ENCODE measurements at places on chromosomes 7 and 10.

DNA sequence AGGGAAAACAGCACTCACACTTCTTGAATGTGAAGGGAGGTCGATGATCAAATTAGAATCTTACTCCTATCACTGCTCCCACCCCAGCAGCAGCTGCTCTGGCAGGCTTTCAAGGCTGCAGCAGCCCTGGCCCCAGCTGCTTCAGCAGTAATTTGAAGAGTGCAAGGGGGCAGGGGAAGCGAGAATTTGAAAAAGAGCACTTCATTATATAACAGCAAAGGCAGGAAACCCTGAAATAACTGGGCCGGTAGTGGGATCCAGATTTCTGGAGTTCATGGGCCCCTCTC is 44.9 kb downstream of the MYPN start:
- no peak for DNase-seq

GRCh38 chr7:133703547-133703946 is 423.6 kb upstream of the LRGUK start:
- no peak for DNase-seq

DNA sequence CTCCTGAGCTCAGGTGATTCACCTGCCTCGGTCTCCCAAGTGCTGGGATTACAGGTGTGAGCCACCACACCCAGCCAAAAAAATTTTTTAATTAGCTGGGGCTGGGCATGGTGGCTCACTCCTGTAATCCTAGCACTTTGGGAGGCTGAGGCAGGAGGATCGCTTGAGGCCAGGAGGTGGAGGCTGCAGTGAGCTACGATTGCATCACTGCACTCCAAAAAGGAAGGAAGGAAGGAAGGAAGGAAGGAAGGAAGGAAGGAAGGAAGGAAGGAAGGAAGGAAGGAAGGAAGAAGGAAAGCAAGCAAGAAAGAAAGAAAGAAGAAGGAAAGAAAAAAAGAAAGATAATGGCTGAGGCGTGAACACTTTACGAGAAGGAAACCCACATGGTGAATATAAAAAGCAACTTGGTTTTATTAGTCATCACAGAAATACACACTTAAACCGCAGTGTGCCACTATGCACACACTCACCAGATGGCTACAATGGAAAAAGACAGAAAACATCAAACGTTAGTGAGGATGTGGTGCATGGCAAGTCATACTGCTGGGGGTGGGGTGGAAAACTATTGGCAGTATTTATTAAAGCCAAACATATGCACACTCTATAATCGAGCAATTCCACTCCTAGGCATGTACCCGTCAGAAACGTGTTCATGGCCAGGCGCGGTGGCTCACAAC is 4.4 kb upstream of the CCL26 start:
- no peak for DNase-seq

GRCh38 chr10:23448802-23449570 is 10.1 kb downstream of the OTUD1 start:
- no peak for DNase-seq

GRCh38 chr7:19522486-19522885 is 186.4 kb downstream of the POLR1F start:
- no peak for DNase-seq

- DNase-seq: no peak
Observed at GRCh38 chr10:13652860-13653259, 66.1 kb downstream of the PRPF18 start.

- DNase-seq: no peak
Observed at GRCh38 chr7:37262181-37262580, 186.5 kb downstream of the ELMO1 start.

DNA sequence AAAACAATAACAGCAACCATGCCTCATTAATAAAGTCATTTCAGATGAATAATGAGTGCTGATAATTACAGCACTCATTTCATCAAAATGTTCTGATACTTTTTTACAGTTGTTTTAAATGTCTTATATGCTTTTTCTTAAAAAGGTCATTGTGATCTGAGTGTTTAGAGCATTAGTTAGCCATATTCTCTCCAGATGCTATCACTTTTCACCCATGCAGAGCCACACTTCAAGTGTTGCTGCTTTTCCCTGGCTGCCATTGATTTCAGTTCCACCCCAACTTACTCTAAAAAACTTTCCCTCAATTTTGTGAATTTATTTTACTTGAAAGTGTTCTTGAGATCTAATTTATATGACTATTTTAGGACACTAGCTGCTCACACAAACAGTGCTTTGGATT is 41.8 kb downstream of the NUP205 start:
- DNase-seq: no peak

DNA sequence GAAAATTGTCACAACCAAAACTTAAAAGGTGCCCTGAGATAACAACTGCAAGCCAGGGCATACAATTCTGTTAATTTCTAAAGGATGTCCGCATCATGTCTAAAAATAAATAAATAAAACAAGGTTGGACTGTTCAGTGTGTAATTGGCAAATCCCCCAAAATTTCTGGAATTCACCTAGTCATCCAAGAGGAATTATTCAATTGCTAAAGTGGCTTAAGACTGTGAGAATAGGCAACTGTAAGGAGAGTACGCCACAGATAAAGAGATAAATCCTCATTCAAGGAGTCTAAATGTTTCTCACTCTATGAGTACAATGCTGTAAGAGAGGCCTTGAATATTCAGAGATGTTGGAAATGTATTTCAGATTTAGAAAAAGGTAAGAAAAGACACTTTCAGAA is 37.2 kb downstream of the PIK3AP1 start:
- no peak for DNase-seq

DNA sequence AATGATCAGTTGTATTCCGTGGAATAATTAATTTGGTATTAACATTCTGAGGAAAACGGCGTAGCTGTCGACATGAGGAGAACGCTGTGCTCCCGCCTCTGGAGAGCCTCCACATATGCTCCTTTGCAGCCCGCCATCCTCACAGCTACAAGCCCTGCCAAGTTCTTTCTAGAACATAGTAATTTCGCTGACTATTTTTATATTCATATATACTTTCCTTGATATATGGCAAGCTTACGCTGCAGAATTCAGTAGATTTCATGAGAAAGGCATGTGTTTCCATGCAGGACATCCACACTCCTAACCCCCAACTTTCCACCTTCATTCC is 45.2 kb downstream of the TBXAS1 start:
- DNase-seq: no peak

DNA sequence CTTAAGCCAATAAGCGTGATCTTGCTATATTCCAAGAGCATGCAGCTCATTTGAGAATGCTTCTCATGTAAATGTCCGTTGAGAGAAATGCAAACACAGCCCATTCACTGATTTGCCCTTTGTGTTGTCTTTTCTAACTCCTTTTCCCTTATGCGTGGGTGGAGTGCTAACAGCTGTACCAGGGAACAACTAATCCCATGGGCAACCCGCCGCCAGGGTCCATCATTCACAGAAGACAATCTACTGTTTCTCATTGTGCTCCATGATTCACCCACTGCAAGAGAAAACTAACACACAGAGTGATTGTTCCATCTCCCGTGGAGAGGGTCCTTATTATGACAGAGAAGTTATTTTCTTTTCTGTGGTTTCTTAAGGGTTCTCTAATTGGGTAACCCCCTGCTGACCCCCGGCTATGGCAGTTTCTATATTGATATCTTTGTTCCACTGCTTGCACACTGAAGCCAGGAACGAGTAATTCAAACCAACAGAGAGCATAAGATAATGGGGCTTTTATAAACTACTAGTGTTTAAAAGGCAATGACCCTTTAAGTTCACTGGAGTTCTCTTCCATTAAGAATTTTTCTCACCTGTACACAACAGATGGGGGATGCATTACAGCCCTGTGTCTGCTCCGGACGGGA is 298.7 kb downstream of the BAMBI start:
- DNase-seq: no peak

DNA sequence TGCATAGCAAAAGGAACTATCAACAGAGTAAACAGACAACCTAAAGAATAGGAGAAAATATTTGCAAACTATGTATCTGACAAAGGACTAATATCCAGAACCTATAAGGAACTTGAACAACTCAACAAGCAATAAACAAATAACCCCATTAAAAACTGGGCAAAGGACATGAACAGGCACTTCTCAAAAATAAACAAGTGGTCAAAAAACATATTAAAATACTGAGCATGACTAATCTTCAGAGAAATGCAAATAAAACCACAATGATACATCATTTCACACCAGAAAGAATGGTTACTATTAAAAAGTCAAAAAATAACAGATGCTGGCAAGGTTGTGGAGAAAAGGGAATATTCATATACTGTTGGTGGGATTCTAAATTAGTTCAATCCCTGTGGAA is 17.1 kb downstream of the MAGI2 start:
- no peak for DNase-seq

DNA sequence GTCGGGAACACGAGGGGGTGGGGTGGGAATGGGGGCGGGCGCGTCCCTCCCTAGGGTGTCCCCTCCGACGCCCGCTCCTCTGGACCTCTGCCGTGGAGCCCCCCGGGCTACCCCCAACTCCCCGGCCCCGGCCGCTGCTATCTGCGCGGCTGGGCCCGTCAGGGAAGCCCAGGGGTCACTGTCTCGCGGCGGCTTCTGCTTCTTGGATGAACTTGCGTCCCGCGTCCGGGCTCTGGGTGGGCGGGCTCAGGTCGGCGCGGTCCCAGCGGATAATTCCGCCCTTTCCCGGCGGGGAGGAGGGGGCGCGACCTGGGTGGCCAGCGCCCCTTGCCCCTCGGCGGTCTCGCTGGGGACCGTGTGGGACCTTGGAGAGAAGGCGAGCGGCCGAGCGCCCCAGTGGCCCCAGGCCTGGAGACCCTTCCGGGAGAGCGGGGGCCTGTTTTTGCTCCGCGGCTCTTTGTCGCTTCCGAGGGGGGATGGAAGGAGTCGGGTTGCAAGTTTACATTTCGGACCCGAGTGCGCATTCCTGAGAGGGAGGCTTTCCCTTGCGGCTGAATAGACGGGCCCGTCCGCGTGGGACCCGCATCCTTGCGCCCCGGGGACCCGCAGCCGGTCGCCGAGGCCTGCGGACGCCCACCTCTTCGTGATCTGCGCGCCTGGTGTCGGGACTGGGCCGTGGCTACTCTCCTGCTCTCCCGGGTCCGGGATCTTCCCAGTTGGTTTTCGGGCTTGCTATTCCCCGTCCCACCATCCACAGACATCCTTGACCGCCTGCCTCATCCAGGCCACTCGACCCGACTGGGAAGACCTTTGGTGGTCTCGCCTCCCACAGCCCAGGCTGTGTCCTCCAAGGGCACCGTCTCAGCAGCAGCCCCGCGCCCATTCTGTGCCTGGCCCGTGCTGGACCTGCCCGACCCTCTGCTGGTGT is 812 bp downstream of the DOCK1 start:
- DNase-seq: no peak

DNA sequence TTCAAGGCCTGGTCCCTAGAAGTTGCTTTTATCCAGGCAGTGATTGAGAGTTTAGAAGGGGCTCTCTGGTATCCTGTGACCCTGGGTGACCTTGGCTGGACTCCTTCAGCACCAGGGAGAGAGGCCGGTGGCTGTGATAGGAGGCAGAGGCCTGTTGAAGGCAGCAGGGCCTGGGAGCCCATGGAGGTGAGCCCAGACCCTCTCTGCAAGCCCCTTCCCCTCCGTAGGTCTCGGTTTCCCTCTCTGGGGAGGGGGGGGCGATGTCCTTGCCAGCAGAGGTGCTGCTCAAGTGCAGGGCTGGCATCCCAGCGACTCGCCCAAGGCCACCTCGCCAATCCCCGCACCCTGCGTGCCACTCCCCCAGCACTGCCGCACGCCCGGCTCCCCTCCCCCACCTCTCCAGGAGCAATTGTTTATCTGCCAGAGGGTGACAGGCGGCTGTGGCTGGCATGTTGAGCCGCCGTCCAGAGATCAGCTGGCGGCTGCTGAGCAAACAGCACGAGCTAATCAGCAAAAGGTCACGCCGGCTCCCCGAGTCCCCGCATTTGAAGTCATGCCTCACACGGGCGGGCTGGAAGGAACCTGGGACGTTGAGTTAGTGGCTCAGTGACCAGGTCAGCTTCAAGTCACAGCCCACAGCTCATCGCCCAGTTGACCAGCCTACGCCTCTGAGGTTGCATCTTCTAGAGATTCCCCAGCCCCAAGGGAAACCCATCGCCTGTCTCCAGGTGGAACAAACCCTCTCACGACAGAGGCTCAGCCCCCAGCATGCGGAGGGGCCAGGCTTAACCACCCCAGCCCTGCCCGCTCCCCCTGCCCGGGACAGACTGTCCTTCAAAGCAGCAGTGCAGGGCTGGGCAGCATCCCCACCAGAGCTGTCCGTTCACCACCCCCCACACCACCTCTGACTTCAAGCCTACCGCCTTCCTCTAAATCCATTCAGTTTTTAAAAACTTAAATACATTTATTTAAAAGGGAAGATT is 43.7 kb downstream of the ELFN1 start:
- no peak for DNase-seq

DNA sequence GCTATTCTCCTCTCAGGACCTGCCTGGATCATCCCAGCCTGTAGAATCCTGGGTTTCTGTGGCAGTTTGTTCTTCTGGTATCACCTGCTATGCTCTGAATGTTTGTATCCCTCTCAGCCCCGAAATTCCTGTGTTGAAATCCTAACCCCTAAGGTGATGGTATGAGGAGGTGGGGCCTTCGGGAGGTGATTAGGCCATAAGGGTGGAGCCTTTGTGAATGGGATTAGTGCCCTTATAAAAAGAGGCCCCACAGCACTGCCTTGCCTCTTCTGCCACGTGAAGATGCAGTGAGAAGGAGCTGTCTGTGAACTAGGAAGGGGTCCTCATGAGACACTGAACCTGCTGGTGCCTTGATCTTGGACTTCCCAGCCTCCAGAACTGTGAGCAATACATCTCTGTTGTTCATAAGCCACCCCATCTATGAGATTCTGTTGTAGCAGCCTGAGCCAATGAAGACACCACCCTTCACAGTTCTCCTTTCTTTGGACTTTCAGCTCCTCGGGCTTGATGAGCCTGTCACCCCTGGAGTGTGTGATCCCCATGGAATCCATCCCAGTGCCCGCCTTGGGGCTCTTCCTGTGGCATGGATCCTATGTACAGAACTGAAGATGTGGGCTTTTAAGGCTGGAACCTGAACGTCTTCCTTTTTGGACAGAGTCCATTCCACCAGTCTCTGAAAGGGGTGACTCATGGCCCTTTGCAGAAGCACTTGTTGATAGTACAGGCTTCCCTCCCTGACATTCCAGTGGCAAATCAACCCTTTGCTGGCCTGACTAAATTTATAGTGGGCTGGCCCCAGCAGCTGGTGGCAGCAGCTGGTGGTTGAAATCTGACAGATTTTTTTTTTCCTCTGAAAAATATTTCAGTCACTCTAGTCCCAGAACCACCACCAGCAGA is 138.0 kb downstream of the TACC2 start:
- DNase-seq: no peak

- peak; percentile 31 for DNase-seq
Observed at GRCh38 chr10:122786269-122786668, 59.4 kb downstream of the CUZD1 start.

Measured in left renal pelvis (tissue), 4 donors.